Osteoblast (primary cell): ENCODE measurements at places on chromosomes 16 and 17.
A peak's percentile ranks its signal among the peaks of the same experiment; 100 is the strongest.

DNA sequence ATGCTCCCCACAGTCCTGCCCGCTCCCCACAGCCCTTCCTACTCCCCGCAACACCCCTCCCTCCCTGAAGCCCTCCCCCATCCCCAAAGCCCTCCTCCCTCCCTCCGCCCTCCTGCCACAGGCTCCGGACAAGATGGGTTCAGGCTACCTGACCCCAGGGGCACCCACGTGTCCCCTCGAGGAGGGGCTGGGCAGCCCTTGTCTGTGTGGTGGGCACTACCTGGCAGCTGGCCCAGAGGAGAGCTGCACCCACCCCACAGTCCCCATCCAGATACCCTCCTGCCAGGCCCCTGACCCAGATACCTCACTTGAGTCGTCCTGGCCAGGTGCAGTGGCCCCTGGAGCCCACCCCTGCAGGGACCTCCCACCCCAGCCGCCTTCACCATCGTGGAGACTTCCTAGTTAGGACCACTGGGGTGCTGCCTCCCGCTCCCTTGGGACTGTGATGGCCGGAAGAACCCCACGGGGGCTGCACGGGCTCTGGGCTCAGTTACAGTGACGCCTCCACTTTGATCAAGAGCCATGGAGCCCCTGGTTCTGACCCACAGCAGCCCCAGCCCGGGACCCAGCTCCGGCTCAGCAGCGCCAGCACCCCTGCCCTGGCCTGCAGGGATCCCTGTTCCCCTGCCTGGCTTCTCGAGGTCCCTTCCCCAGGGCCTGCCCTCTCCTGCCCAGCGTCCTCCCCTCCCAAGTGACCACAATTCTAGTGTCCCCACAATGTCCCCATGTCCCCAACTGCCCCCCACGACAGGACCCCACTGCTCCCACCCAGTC is 806 bp downstream of the PERCC1 start:
- DNase-seq: no peak
- H3K27ac ChIP-seq: no peak overlapping the region
- H3K4me1 ChIP-seq: no peaks in the 10 kb centered on the region
- H3K4me3 ChIP-seq: no peak overlapping the region

DNA sequence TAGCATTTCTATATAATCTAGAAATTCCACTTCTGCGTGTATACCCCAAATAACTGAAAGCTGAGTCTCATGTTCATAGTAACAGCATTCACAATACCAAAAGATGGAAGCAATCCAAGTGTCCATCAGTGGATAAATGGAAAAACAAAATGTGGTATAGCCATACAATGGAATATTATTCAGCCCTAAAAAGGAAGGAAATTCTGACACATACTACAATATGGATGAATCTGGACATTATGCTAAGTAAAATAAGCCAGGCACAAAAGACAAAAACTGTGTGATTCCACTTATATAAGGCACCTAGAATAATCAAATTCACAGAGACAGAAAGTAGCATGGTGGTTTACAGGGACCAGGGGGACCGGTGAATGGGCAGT is 20.4 kb downstream of the HOXB1 start:
- peaks cover 12% of the 10 kb centered on the region for H3K4me1 ChIP-seq
- H3K27ac ChIP-seq: no peak overlapping the region
- no peak overlapping the region for H3K4me3 ChIP-seq

DNA sequence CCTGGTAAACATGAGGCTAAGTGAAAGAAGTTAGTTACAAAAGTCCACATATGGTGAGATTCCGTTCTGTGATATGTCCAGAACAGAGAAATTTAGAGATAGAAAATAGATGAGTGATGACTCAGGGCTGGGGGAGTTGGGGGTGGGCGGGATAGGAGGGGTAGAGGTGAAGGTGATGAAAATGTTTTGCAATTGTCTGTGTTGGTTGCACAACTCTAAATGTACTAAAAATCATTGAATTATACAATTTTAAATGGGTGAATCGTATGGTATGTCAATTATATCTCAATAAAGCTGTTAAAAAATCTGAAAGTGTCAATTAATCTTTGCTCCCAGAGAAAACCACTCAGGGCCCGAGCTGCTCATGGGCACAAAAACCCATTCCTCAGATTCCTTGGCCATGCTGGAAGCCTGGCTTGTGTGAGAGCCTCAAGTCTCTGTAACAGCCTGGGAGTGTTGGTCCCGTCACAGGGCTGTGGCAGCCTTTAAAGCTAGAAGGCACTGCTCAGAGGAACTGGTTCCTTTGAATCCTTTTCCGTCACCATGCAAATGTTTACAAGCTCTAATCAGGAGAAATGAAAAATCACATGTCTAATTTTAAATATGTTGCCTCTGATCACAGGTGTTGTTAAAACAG is 225.3 kb downstream of the WWOX start:
- H3K27me3 ChIP-seq: no peaks in the 10 kb centered on the region
- no peak overlapping the region for H3K27ac ChIP-seq
- H3K36me3 ChIP-seq: no peaks in the 10 kb centered on the region

DNA sequence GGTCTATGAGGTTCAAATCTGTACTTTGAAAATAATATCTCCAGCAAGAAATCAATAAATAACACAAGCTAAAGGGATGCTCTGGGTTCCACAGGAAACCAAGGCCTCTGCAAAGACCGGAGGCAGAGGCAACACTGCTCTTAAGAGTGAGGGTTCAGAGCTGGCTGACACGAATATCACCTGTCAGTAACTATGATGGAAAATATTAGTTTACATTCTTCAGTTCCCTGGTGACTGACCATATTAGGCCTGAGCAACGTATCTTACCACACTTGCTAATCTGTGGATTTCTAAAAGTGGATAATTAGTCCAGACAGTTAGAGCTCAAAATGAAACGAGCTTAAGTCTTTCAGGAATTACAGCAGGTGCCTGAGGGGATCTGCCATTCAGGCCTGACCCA is 459.3 kb downstream of the HS3ST3B1 start:
- no peaks in the 10 kb centered on the region for H3K36me3 ChIP-seq
- no peak overlapping the region for H3K4me3 ChIP-seq
- H3K4me1 ChIP-seq: peaks cover 13% of the 10 kb centered on the region
- H3K27me3 ChIP-seq: no peaks in the 10 kb centered on the region
- no peak for DNase-seq

- peaks cover 14% of the 10 kb centered on the region for H3K36me3 ChIP-seq
- H3K4me1 ChIP-seq: peaks cover 32% of the 10 kb centered on the region
- H3K4me3 ChIP-seq: no peak overlapping the region
- no peak overlapping the region for H3K27ac ChIP-seq
Measured at GRCh38 chr17:29115961-29116803, 64.0 kb downstream of the MYO18A start.

DNA sequence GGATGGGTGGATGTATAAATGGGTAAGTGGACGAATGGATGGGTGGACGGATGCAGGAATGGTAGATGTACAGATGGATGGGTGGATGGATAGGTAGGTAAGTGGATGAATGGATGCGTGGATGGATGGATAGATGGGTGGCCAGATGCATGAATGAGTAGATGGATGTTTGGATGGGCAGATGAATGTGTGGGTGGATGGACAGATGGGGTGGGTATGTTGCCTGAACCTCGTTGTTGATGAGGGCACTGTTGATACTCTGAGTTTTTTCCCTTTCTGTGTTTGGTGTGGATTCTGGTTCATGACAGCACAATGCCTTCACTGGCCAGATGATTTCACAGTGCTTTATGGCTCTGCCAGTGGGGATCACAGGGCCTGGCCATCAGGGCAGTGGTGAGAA is 208.3 kb downstream of the NPIPB11 start:
- DNase-seq: no peak
- H3K36me3 ChIP-seq: no peaks in the 10 kb centered on the region
- peaks cover 15% of the 10 kb centered on the region for H3K4me1 ChIP-seq
- no peaks in the 10 kb centered on the region for H3K27me3 ChIP-seq
- H3K4me3 ChIP-seq: no peak overlapping the region

- H3K27me3 ChIP-seq: no peaks in the 10 kb centered on the region
- H3K36me3 ChIP-seq: peaks cover 47% of the 10 kb centered on the region
- DNase-seq: peak; percentile 100
- peak within 1 kb of the TSS; percentile 82 for H3K4me3 ChIP-seq
- H3K4me1 ChIP-seq: peaks cover 9% of the 10 kb centered on the region
Measured at GRCh38 chr17:81911277-81911961, at the start of gene PCYT2. Gene PCYT2 (minus strand): TSS chr17:81911399. CDS start chr17:81911355, 44 bp downstream.

GRCh38 chr16:48611329-48612137 is 1.6 kb upstream of the N4BP1 start:
- no peaks in the 10 kb centered on the region for H3K27me3 ChIP-seq
- no peak overlapping the region for H3K27ac ChIP-seq
- H3K4me3 ChIP-seq: no peak overlapping the region
- peak; percentile 63 for DNase-seq
- H3K36me3 ChIP-seq: no peaks in the 10 kb centered on the region
- H3K4me1 ChIP-seq: peaks cover 24% of the 10 kb centered on the region

DNA sequence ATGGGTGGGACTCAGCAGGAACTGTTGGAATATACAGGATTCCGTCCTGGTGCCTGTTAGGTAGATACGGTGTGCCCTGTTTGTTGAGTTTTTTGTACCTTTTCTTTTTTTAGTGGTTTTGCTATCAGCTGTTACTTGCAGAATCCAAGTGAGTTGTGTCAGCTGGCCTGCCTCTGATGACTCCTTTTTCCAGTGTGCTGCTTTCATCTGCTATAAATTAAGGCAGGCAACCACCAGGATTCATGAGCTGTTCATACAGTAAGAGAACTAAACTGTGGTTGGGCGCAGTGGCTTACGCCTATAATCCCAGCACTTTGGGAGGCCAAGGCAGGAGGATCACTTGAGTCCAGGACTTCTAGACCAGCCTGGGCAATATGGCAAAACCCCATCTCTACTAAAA is 79.9 kb downstream of the WNT3 start:
- H3K36me3 ChIP-seq: no peaks in the 10 kb centered on the region
- no peak for DNase-seq
- no peaks in the 10 kb centered on the region for H3K27me3 ChIP-seq
- H3K4me3 ChIP-seq: no peak overlapping the region

GRCh38 chr16:52932321-52932720 is 120.4 kb downstream of the CHD9NB start:
- H3K36me3 ChIP-seq: no peaks in the 10 kb centered on the region
- H3K27me3 ChIP-seq: no peaks in the 10 kb centered on the region
- no peak overlapping the region for H3K4me3 ChIP-seq

DNA sequence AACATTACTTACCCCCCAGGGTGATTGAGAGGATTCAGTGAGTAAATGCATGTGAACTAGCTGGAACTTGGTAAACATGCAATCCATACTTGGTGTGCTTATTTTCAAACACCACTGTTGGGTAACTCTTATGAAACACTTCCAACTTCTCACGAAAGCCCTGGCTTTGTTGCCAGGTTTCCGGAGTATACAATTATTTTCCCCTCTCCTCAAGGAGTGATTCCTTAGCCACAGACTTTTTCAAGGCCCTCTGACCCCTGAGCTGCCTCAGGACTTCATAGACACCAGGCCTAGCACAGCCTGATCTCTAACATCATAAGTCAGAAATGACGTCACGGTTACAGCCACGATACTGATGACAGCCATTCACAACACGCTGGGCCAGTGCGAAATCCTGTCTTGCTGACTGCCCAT is 27.6 kb downstream of the HSD17B2 start:
- H3K27ac ChIP-seq: peak overlapping the region; percentile 47
- H3K36me3 ChIP-seq: no peaks in the 10 kb centered on the region
- no peak for DNase-seq
- H3K4me1 ChIP-seq: peaks cover 5% of the 10 kb centered on the region

DNA sequence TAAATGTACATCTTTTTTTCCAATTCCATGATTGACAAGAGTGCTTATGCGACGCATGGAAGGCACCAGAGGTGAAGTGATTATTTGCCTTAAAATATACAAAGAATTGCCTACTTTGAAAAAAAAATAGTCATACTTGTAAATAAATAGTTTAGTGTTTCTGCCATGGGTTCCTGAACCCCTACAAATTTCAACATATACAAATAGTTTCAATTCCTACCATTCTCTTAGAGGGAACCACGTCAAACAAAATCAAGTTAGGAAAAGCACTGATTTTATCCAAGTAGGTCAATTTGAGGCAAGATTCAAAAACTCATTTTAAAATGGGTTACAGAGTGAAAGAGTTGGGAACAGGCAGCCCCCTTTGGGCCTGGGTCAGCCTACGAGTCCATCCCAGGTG is 11.7 kb downstream of the CMTM3 start:
- H3K36me3 ChIP-seq: peaks cover 20% of the 10 kb centered on the region
- peaks cover 41% of the 10 kb centered on the region for H3K4me1 ChIP-seq
- DNase-seq: no peak
- no peaks in the 10 kb centered on the region for H3K27me3 ChIP-seq

- DNase-seq: no peak
- no peaks in the 10 kb centered on the region for H3K36me3 ChIP-seq
- no peak overlapping the region for H3K27ac ChIP-seq
- H3K4me1 ChIP-seq: peaks cover 5% of the 10 kb centered on the region
- H3K4me3 ChIP-seq: no peak overlapping the region
- H3K27me3 ChIP-seq: no peaks in the 10 kb centered on the region
Measured at GRCh38 chr16:65843941-65844340, 522.5 kb upstream of the CDH5 start.

GRCh38 chr16:69613378-69614154 is 47.8 kb downstream of the NFAT5 start:
- H3K27ac ChIP-seq: peak overlapping the region; percentile 27
- DNase-seq: peak; percentile 22
- peaks cover 4% of the 10 kb centered on the region for H3K36me3 ChIP-seq

DNA sequence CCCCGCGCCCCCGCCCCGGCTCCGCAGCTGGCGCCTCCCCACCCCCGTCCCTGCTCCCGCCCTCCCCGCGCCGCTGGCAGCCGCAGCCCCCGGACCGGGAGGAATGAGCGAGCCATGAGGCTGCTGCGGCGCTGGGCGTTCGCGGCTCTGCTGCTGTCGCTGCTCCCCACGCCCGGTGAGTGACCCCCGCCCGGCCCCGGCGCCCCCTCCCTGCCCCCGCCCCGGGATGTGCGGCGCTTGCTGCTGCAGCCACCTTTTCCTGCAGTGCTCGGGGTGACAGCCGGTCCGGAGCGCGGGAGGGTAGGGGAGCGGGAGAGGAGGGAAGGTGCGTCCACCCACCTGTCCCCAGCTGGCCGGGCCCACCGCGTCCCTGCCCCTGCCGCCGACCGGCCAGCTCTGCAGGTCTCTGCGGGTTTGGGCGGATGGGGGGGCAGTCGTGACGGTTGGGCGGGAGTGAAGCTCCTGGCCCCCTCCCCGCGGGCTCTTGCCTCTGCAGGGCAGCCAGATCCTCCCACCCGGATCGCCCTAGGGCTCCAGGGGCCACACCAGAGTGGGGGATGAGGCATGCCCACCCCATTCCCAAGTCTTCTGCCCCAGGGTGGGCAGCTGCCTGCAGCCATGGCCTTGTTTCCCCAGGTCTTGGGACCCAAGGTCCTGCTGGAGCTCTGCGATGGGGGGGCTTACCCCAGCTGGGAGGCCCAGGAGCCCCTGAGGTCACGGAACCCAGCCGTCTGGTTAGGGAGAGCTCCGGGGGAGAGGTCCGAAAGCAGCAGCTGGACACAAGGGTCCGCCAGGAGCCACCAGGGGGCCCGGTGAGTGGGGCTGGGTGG is 513 bp downstream of the ADAM11 start:
- no peaks in the 10 kb centered on the region for H3K36me3 ChIP-seq
- H3K4me1 ChIP-seq: no peaks in the 10 kb centered on the region
- peak; percentile 96 for DNase-seq
- H3K27me3 ChIP-seq: peaks cover 35% of the 10 kb centered on the region

- H3K36me3 ChIP-seq: no peaks in the 10 kb centered on the region
- DNase-seq: no peak
- H3K4me1 ChIP-seq: no peaks in the 10 kb centered on the region
- no peak overlapping the region for H3K4me3 ChIP-seq
Measured at GRCh38 chr16:19031738-19032137, 35.7 kb upstream of the COQ7 start.

- no peaks in the 10 kb centered on the region for H3K36me3 ChIP-seq
- H3K27me3 ChIP-seq: peaks cover 15% of the 10 kb centered on the region
- no peak for DNase-seq
- peak overlapping the region; percentile 89 for H3K4me3 ChIP-seq
Measured at GRCh38 chr17:55420067-55420775, 1.4 kb downstream of the MMD start.
